ENCODE measurements at places on chromosomes 11 and 22.

DNA sequence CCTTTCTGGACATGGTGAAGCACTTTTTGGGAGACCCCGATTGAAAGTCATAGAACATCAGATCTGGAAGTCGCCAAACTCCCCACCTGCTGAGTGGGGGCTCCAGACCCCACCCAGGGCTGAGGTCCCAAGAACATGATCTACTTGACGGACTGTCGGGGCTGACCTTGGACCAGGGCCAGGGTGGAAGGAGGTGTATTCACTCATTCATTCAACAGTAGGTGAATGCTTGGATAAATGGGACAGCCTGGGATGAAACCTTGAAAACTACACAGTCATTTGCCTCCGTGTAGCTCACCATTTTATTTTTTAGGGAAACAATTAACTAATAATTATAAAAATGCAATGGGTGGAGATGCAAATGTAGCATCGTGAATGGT, 629.0 kb downstream of the BRD1 start:
- no peak overlapping the region for H3K27ac ChIP-seq
- H3K4me3 ChIP-seq: no peak overlapping the region
- no peak for DNase-seq
- H3K4me1 ChIP-seq: no peaks in the 10 kb centered on the region
- peaks cover 4% of the 10 kb centered on the region for H3K27me3 ChIP-seq

DNA sequence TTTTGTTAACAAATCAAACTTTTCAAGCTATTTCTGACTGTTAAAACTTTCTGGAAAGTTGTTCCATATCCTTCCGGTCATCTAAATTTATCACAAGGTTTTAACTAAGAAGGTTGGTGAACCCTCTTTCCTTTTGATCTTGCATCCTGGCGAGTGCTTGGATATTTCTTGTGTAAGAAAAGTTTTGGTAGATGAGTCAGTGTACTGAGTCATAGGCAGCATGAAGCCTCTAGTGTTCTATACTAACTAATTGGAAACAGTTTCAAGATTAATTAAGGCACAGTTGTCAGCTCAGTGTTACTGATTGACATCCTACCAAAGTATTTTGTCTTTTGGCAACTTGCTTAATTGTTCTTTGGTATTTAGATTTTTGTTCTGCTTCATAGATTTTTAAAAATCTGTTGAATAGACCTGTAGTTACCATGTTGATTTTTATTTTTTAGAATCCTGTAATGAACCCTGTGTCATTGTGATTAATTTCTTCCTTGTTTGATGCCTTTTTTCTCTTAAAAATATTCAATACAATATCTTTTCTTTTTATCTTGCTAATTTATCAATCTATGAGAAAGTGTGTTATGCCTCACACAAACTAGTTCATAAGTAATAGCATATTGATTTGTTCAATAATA, 38.0 kb downstream of the METTL15 start:
- H3K4me3 ChIP-seq: no peak overlapping the region
- H3K27ac ChIP-seq: no peak overlapping the region
- H3K4me1 ChIP-seq: no peaks in the 10 kb centered on the region
- no peaks in the 10 kb centered on the region for H3K27me3 ChIP-seq
- no peak for DNase-seq
- H3K36me3 ChIP-seq: no peaks in the 10 kb centered on the region

DNA sequence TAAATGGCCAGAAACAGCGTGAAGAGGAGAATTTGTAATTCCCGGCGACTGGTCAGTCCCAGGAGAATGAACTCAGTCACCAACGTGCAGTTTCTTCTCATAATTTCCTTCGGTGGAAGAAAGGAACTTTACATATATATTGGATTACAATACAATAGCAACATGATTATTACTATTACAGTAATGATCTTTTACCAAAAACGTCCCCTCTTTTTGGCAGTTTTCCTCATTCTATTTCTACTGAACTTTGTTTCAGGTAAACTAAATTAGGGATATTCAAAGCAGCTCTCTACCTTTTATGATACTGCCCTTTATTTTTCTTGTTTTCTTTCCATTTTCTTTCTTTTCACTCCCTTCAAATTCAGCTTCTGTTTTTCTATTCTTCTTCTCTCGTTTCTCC, at the start of gene OR5M8:
TSS of gene OR5M8 (minus strand) at position 101 of the 400 bp plus-strand sequence. CDS start at position 101, 0 bp downstream.
- no peaks in the 10 kb centered on the region for H3K36me3 ChIP-seq
- H3K27ac ChIP-seq: no peak within 1 kb of the TSS
- H3K4me3 ChIP-seq: no peak within 1 kb of the TSS
- DNase-seq: no peak

DNA sequence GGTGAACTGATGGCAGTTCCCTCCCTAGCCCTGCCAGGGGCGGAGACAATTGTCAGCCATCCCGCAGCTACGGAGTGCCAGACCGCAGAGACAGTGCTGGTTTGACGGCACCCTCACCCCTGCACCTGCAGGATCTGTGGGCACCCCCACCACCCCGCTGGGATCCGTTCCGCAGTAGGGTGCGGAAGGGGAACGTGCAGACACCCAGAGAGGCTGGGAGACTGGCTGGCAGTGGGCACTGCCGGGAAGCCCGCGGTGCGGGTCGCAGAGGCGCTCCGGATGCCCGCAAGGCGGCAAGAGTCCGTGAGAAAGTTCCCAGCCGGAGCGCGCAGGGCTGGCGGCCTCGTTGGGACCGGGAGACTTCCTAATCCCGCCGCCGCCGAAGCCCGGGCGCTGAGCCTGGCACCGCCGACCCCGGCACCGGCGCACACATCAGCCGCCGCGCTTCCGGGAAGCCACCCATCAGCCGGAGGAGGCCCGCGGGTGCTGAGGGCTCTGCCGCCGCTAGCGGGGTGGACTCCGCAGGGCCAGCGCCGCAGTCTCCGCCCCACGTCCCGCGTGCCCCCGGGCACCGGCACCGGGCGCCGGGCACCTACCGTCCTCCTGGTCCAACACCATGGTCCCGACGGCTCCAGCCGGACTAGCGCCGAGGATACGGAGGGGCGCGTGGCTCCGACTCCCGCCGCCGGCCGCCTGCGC, 4.3 kb upstream of the LMO1 start:
- H3K4me3 ChIP-seq: peak overlapping the region; percentile 65
- H3K27me3 ChIP-seq: peaks cover 83% of the 10 kb centered on the region
- peaks cover 10% of the 10 kb centered on the region for H3K4me1 ChIP-seq
- H3K27ac ChIP-seq: no peak overlapping the region
- DNase-seq: no peak

DNA sequence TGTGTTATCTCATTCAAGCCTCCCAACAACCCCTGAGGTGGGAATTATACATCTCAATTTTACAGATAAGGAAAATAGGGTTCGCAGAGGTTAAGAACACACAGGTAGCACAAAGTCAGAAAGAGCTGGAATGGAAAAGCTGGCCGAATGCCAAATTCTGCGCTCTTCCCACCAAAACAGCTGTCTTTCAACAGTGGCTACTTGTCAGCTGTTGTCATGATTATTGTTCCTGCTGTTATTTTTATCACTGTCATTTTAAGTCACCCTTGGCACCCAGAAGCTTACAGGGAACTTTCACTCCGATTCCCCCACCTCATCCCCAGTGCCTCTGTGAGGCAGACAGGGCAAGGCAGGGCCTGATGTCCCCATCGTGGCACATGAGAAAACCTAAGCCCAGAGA, 74.5 kb upstream of the CSNK2A3 start:
- H3K27me3 ChIP-seq: peaks cover 21% of the 10 kb centered on the region
- H3K27ac ChIP-seq: no peak overlapping the region
- DNase-seq: no peak
- no peak overlapping the region for H3K4me3 ChIP-seq
- H3K4me1 ChIP-seq: no peaks in the 10 kb centered on the region

DNA sequence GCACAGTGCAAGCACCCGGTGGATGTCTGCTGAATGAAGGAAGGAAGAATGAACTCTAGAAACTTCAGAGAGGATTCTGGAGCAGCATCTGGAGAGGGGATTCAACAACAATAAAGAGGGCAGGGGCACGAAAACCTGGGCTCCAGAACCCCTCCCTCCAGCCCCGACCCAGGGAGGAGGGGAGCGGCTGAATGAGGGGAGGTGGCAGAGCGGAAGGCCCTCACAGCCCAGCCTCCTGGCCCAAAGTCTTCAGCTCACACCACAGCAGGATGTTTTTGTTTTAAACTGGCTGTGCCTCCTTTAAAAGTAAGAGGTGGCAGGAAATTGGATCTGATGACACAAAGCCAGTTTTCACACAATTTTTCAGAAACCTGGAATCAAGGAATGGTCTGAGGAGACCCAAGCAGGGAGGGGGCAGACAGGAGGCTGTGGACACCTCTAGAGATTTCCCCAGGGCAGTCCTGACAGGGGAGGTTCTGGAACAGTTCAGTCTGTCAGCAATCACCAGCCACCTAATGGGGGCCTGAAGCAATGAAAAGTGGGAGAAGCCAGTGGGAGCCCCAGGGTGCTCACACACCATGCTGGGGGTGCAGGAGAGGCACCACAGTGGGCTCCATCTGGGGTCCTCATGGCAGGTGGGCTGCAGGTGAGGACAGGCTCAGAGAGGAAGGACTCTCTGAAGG, 44.4 kb upstream of the TCF20 start:
- peaks cover 25% of the 10 kb centered on the region for H3K27me3 ChIP-seq
- H3K36me3 ChIP-seq: peaks cover 7% of the 10 kb centered on the region
- no peak for DNase-seq

GRCh38 chr11:41935795-41936194, 476.3 kb upstream of the LRRC4C start:
- no peaks in the 10 kb centered on the region for H3K36me3 ChIP-seq
- H3K27ac ChIP-seq: no peak overlapping the region
- no peak overlapping the region for H3K4me3 ChIP-seq
- H3K27me3 ChIP-seq: no peaks in the 10 kb centered on the region
- no peaks in the 10 kb centered on the region for H3K4me1 ChIP-seq

DNA sequence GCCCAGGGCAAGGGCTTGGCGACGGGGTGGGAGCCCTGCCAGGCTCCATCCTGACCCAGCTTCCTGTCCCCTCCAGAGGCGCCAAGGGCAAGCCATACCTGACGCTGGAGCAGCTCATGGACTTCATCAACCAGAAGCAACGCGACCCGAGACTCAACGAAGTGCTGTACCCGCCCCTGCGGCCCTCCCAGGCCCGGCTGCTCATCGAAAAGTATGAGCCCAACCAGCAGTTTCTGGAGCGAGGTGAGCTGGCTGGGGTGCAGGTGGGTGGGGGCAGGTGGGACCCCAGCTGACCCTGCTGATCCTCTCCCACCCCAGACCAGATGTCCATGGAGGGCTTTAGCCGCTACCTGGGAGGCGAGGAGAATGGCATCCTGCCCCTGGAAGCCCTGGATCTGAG, 5.0 kb downstream of the PLCB3 start:
- no peak overlapping the region for H3K4me3 ChIP-seq
- no peak for DNase-seq
- H3K4me1 ChIP-seq: peaks cover 24% of the 10 kb centered on the region
- peaks cover 22% of the 10 kb centered on the region for H3K36me3 ChIP-seq
- no peaks in the 10 kb centered on the region for H3K27me3 ChIP-seq
- no peak overlapping the region for H3K27ac ChIP-seq

DNA sequence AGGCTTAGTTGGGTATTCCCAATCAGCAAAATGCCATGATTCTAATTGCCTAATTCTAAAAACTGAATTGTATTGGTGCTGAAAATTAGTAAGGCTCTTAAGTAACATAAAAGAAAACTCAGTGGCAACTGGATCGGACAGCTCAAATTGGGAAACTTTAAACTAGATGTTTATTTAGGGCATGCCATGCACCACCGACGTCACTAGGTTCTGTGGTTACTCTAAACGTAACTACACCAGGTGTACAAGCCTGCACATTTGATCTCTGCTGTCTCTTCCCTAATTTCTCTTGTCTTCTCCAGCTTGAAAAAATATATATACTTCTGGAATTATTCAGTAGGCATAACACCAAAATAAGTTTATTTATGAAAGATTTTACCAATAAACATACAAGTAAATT, 378.2 kb downstream of the DCDC1 start:
- DNase-seq: no peak
- H3K27ac ChIP-seq: no peak overlapping the region
- no peaks in the 10 kb centered on the region for H3K27me3 ChIP-seq
- no peaks in the 10 kb centered on the region for H3K4me1 ChIP-seq
- H3K4me3 ChIP-seq: no peak overlapping the region

GRCh38 chr22:19871023-19871844, 16.6 kb upstream of the GNB1L start:
- H3K4me1 ChIP-seq: no peaks in the 10 kb centered on the region
- H3K27ac ChIP-seq: no peak overlapping the region
- DNase-seq: no peak
- no peak overlapping the region for H3K4me3 ChIP-seq

- peaks cover 26% of the 10 kb centered on the region for H3K4me1 ChIP-seq
- H3K27ac ChIP-seq: peak overlapping the region; percentile 0
- DNase-seq: peak; percentile 69
- peaks cover 10% of the 10 kb centered on the region for H3K36me3 ChIP-seq
Observed at GRCh38 chr22:43376765-43377547, 33.8 kb upstream of the SCUBE1 start.

- H3K27me3 ChIP-seq: no peaks in the 10 kb centered on the region
- peak; percentile 55 for DNase-seq
Observed at GRCh38 chr11:126282736-126283591, at the start of gene TIRAP. TSS of gene TIRAP (plus strand) at chr11:126283093. CDS start at chr11:126290895, 7,802 bp downstream.

Data from effector memory CD8-positive, alpha-beta T cell (primary cell).